Activated gamma-delta T cell treated with Interleukin-2 at 50 U/mL for 16 hours (primary cell): ENCODE measurements at places on chromosomes 11 and 22.
A peak's percentile ranks its signal among the peaks of the same experiment; 100 is the strongest.

DNA sequence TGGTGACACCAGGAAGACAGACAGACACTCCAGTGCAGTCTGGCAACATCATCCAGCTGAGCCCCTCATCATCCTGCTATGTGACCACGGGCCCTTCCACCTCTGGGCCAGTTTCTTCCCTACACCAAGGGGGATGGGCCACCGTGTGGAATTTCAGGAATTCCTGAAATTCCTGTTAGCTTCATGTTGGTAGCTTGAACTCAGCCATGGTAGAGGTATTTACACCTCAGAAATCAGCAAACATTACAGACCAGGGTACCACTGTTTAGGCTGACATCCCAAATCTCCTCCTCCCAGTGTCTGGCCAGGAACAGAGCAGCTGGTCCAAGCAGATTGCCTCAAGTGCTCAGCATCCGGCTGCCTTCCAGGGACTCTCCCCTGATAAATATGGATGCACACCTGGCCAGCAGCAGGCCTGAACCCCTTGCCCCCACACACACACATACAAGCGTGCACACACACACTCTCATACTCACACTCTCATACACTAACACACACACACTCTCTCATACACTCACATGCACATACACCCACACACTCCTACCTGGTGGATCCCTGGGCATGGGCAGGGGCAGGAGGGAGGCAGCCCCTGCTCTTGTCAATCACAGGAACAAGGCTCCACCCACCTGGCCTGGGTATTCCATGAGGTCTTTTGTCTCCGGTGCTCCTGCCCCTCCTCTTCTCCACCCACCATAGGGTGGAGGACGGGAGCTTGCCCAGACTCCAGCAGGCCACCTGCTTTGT, 85.2 kb downstream of the BUD13 start:
- DNase-seq = no peak

- DNase-seq = no peak
Measured at GRCh38 chr11:130992788-130993187, 76.5 kb upstream of the SNX19 start.

DNA sequence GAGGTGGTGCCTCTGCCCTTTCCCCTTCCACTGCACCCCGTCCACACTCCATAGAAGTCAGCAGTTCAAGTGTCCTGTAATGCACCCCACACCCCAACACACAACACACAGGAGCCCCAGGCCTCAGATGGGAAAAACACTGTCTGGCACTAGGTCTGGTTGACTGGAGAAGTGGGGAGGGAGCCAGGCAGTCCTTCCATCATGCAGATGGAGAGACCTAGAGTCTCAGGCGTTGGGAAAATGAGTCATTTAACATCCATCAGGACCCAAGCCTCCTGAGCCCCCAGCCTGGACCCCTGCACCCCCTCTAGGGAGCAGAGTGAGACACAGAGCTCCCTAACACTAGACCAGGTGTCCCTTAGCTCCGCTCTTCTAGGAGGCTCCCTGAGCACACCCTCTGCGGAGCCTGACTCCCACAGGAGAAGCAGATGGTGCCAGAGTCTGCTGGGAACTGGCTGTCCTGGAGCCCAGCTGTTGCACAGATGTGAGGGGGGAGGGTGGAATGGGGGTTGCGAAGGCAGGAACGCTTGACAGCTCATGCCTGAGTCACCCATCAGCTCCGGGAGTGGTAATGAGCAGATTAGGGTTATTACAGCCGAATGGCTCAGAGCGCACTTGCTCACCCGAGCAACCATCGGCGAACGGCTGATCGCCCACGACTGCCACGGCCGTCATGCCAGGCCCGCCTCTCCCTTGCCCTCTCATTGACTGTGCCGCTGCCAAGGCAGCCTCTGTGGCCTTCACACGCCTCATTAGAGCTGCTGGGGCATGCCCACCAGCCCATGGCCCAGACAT, 22.1 kb upstream of the SYT7 start:
- no peak for DNase-seq

DNA sequence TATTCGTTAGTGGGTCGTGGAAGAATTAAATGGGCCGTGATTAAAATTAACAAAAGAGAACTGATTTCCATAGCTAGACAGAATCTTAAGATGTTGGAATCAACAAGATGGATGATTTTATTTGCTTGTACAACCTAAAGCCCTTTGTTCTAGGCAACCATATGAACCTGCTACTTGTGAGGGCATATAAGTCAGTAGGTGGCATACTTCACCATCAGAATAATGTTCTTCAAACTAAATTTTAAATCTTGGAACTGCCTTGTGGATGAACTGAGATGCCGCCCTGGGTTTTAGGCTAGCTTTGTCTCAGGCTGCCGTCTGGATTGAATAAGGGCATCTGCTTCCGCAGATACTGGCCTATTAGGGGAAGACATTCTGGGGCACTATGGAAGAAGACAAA, 40.9 kb downstream of the CSRP3 start:
- no peak for DNase-seq

DNA sequence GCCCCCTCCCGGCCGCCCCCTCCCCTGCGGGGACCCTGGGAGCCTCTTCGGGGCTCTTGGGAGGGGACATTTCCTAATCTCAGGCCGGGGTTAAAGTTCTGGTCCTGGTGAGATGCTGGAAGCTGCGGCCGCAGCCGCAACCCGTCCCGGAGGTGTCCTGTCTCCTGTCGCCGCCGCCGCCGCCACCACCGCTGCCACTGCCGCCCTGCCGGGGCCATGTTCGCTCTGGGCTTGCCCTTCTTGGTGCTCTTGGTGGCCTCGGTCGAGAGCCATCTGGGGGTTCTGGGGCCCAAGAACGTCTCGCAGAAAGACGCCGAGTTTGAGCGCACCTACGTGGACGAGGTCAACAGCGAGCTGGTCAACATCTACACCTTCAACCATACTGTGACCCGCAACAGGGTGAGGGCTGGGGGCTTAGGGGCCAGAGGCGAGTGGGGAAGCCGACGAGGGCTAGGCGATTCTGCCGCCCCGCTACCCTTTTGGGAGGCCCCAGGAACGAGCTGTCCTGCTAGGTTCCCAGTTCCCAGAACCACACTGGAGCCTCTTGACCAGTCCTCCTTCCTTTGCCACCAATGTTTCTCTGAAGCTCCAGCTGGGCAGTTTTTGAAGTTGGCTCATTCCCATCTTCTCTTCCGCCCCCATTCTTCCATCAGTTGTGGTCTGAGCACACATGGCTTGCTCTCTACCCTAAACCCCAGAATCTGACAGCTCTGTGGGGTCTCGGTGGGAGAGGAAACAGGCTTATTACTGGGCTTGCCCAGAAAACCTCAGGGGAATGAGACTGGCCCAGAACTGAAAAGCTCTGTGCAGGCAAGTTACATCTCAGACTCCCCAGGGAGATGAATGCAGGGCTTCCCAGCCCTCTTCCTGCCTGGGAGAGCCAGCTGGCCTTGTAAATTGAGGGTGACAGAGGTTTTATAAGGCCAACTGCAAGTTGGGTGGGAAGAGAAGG, 781 bp downstream of the SIDT2 start:
- DNase-seq = peak; percentile 42

- DNase-seq = no peak
Measured at GRCh38 chr22:30251711-30252110, 5.2 kb upstream of the LIF start.

GRCh38 chr11:1478544-1478943, 8.0 kb downstream of the MOB2 start:
- no peak for DNase-seq

GRCh38 chr11:1303973-1304372, 5.5 kb downstream of the TOLLIP start:
- DNase-seq = no peak

DNA sequence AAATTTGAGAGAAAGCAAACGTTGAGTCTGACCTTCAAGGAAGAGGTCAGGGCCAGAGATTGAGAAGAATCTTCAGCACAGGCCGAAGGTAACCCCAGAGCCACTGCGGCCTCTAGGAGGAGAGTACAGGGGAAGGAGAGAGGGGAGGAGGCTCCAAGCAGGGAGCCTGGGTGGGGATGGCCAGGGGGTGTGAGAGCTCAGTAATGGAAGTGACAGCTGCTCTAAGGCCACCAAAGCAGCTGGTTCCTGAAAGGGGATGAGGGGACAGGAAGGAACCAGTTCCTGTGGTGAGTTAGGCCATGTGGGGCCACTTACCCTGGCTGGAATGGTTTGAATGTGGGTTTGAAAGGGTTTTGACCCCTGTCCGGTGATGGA, 46.1 kb downstream of the PISD start:
- DNase-seq = no peak

DNA sequence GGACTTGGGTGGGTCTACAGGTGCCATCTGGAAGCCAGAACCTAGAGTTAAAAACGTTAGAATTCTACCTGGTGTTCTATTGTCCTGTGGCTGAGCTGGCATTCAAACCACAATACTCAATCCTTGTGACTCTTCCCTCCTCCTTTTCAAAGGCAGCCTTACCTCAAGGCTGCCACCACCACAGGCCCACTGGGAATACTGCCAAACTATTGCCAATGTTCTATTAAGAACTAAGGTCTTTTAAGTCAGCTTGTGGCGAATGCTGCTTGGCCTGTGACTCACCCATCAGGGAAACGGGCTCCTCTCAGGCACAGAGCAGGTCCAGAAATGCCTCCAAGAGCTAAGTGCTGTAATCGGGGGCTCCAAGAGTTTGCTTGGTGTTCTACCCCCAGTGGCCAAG, 1008.4 kb downstream of the JRKL start:
- DNase-seq = no peak

DNA sequence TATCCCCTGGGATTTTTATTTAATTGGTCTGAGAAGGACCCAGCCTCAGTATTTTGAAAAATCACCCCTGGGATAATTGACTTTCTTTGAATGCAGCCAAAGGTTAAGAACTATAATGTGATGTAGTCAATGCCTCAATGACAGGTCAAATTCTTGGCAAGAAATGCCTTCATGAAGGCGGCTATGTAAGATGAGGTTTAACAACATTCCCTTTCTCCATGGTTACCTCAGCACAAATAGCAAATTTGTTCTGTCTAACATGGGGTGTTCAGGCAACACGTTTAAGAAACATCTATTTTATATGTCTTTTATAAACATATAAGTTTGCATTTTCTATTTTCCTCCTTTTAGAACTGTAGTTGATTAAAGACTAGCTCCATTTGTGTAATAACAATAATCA, 5.3 kb downstream of the SLN start:
- DNase-seq = no peak

DNA sequence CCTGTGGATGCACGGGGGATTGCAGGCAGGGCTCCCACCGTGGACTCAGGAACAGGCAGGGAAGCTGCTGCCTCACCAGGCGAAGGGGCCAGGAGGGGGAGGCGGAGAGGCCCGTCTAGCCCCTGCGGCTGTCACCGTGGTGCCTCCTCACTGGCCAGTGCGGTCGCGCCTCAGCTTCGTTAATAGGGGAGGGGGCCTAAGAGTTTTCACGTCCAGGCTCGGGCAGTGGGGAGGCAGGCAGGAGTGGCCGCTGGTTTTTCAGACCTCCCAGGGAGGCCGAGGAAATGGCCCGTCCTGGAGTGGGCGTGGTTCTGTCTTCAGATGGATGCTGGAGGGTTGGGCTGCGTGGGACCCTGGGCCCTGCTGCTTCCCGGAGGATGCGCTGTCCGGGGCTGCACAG, 91.1 kb upstream of the B3GAT1 start:
- DNase-seq = no peak

DNA sequence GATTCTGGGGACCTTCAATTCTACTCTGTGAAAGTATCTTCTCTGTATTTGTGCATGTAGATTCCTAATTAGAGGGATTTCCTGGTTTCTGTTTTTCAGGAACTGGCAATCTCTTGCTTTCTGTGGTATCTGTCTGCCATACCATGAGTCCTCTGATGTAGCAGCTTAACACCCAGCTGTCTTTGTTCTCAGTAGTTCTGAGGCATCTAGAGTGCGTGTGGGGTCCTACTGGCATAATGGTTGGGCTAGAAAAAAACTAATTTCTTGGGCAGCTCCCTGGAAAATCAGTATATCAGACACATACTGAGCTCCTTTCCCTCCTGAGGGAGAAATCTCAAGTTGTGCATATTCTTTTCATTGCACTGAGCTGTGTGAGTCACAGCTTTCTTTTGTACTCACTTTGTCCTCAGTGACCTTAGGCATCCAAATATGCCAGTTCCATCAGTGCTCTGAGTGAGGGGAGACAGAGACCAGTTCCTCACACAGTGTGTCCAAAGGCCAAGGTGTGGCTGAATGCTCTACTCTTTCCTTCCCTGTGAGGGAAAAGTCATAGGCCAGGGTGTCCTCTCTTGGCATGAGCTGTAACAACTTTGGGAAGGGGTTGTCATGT, 35.5 kb upstream of the SLC22A24 start:
- DNase-seq = no peak

DNA sequence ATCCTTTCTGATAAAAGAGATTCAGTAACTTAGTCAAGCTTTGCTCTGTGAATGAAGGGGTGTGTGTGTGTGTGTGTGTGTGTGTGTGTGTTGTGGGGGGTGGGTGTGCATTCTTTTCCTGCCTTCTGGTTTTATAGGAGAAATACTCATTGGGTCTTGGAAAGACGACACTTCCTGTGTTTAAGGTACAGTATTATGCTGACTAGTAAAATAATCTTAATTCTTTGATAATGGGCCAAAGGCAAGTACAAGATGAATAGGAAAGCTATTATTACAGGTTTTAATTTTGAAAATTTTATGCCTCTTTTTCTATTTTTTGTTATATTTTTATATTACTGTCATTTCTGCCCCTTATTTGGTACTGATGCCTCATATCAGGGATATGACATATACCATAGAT, 26.1 kb downstream of the HSD17B12 start:
- DNase-seq = no peak

- DNase-seq = no peak
Measured at GRCh38 chr11:43930868-43931716, 11.3 kb upstream of the C11orf96 start.

DNA sequence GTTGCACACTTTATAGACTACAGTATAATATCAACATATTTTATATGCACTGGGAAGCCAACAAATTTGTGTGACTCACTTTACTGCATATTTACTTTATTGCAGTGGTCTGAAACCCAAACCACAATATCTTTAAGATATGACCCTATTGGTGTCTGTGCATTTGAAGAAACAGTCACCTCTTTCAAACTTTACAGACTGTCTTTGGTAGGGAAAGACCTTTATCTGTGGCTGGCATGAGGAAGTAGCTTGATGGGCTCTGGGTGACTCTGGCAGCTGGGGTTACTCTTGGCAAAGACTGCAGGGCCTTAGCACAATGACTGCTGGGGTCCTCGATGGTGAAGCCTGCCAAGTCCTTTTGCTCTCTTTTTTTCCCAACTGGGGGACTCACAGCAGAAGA, 21.3 kb upstream of the ABTB2 start:
- no peak for DNase-seq
